ENCODE measurements at places on chromosomes 16 and 17. TPM values are rescaled to one million over a fixed set of nuclear protein-coding genes. Genes with fewer than 3 reads are reported as not detected.

The RNU2-1 gene
- total RNA-seq, result not detected

The METTL2A gene
- total RNA-seq, result 29.3 TPM

The NOG gene
- total RNA-seq, result under 0.01 TPM

The BCO1 gene
- not detected for total RNA-seq

The PTX4 gene
- not detected for total RNA-seq

The WFIKKN1 gene
- under 0.01 TPM for total RNA-seq
